PC-9 (cell line): ENCODE measurements at places on chromosomes 12 and 14.

DNA sequence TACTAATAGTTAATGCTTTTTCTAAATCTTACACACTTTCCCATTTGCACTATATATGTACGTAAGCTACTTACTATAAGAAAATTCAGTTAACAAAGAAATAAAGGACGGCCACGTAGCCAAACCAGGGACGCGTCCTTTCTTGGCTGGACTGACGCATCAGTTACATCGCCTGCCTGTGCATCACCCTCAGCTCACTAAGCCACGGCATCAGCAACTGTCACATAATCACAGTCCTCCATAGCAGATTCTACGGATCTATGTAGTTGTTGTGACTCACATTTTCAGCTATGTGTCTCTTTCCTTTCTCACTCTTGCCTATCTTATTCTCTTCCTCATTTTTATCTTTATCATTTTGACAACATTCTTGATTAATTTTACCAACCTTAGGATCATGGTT, 38.1 kb upstream of the C12orf50 start:
- DNase-seq, result no peak

DNA sequence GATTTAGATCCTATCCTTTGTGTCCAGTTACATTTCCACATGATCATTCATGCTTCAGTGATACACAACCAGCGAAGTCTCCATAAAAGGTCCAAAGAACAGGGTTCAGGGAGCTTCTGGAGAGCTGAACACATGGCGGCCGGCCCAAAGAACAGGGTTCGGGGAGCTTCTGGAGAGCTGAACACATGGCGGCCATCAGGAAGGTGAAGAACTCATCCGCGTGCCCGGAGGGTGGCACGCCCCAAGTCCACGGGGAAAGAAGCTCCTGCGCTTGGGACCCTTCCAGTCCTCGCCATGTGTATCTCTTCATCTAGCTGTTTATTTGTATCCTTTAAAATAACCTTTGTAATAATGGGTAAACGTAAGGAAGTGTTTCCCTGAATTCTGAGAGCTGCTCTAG, 91.9 kb upstream of the FLRT2 start:
- no peak for DNase-seq

DNA sequence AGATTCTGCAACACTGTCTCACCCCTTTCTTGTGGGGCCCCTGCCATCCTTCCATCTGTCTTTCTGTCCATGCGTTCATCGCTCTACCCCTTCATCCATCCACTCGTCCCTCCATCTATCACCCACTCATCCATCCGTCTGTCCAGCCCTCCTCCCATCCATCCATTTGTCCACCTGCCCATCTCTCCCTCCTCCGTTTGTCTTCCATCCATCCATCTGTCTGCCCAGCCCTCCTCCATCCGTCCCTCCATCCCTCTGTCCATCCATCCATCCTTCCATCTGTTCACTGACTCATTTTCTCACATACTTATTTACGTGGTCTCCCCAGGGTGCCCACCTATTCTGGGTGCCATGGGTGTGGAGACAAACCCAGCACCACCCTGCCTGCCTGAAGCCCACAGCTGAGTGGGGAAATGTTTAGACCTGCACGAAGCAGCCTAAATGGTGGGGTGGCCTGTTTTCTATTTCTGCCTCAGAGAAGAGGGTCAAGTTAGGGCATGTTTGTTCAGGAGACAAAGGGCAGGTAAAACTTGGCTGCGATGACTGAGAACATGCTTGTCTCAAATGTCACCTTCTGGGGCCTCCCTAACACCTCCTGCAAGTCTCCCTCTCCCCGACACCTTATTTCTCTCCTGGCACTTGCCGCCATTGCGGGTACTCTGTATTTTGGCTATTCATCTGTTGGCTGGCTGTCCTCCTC, 2.8 kb upstream of the SLC25A47 start:
- DNase-seq, result no peak

DNA sequence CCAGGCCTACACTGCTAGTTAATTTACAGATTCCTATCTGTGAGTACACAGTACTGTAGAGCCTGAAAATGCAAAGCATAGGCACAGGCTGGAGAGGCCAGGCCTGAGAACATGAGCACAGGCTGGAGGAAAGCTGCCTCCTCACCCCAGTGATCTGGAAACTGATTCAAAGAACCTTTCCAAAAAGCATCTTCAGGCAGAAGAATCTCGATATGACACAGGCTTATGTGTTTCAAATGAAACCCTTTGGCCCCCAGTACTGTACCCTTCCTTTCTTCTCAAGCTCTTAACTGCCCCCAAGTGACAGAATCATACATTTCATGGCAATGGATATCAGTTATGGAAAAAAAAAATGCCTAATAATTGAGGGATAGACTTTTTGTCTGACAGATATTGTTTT, 122.0 kb downstream of the KCNC2 start:
- DNase-seq, result no peak

DNA sequence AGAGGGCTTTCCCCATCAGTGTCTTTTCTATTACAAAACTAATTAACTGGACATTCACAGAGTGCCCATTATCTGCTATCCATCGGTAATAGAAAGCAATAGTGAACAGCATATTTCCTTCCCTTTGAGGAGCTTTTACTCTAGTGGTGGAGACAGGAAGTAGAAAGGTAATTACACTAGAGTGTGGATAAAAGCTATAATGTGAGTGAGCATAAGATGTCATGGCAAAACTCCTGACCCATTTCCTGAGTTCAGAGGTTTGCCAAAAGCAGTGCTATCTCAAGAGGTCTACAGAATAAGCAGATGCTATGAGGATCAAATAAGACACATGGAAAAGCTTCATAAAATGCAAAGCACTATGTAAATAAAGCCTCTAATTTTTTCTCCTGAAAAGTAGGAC, 24.0 kb downstream of the TIMELESS start:
- DNase-seq, result no peak

DNA sequence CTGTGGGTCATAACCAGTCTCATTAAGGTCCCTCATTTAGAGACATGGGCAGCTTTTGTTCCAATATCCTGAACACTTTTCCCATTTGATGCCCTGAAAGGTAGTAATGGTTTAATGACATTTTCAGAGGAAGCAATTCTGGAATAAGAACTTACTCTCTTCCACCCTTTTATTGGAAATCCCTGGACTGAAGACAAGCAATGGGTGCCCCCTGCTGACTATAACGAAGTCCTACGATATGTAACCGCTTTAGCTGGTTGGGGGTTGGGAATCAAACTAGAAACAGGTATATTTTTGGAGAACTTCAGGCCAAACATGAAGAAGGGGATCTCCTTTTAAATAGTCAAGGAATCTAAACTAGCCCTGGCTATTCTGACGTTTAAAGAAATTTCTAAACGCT, 20.5 kb downstream of the SARNP start:
- no peak for DNase-seq

DNA sequence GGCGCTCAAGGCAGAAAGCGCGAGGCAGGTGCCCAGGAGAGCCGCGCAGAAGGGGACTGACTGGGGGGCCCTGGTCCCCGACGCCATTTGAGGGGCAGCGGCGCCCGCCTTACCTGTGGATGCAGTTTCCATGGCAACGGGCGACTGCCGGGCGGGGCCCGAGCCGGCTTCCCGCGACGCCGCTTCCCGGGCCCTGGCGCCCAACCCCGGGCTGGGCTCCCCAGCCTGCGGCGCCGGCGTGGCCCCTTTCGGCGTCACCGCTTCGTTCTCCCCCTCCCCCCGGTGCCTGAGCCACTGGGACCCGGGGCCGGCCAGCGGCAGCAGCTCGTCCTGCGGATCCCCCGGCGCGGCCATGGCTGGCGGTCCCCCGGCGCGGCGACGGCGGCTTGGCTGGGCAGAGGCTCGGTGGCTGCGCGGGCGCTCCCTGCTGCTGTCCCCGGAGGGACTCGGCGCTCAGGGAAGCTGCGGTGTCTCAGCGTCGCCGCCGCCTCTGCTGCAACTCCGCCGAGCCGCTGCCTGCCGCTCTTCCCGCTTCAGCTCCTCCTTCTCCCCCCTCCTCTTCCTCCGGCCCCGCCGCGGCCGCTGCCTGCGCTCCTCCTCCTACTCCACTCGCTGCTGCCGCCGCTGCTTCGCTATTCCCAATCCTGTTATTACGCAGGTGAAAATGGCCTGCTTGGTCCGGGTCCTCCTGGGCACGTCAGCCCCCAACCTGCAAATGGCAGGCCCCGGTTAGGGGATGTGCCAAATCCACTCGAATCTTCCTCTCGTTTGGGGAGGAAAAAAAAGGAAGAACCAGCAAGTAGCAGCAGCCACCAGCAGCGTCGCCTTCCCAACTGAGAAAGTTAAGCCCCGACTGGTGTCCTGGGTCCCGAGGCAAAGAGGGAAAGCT, at the start of gene RTN1:
RTN1 (minus strand) TSS at position 500 of the 889 bp plus-strand sequence; CDS start at position 354, 146 bp downstream.
- no peak for DNase-seq
